ENCODE measurements at places on chromosomes 12 and 14. TPM values are rescaled to one million over a fixed set of nuclear protein-coding genes. Genes with fewer than 3 reads are reported as not detected.

TAS2R20 gene
- total RNA-seq = 3.9 TPM

RNASE3 gene
- total RNA-seq = not detected

- H3K4me1 ChIP-seq = peaks cover 3% of the 10 kb centered on the region
- no peaks in the 10 kb centered on the region for H3K36me3 ChIP-seq
- H3K27me3 ChIP-seq = no peaks in the 10 kb centered on the region
- no peak overlapping the region for H3K4me3 ChIP-seq
- DNase-seq = no peak
These were observed 30.6 kb downstream of the ITPK1 start for GRCh38 chr14:93084866-93085857.

DNA sequence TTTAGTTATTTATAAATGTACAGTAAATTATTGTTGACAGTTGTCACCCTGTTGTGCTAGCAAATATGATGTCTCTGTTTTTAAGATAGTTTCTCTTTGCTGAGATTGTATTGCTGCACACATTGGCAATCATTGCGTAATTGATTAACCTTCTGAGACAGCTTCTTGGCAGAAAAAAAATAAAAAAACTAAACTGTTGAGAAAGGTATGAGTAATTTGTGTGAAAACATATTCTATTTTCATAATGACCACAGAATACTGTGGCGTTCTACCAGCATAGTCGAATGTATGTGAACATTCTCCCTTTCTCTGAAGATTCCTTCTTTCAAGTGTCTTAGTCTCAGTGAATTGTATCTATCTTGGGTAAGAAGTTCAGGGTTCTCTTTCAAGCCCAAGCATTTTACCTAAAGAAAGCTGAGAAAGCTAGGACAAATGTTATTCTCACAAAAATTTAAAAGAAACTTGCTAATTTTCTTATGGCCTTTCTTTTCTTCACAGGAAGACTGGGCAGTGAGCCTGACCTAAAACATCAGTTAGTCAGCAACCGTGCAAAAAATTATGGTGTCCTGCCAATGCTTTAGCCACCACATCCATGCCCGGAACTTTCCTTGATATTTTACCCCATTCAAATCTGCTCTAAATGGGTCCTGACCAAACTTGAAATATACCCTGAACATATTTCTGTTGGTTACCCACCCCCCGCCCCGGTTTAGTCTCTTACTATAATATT lies 69.0 kb upstream of the REP15 start:
- H3K36me3 ChIP-seq = no peaks in the 10 kb centered on the region
- peak; percentile 79 for DNase-seq
- peaks cover 10% of the 10 kb centered on the region for H3K4me1 ChIP-seq
- H3K27ac ChIP-seq = peak overlapping the region; percentile 4
- no peaks in the 10 kb centered on the region for H3K27me3 ChIP-seq

DNA sequence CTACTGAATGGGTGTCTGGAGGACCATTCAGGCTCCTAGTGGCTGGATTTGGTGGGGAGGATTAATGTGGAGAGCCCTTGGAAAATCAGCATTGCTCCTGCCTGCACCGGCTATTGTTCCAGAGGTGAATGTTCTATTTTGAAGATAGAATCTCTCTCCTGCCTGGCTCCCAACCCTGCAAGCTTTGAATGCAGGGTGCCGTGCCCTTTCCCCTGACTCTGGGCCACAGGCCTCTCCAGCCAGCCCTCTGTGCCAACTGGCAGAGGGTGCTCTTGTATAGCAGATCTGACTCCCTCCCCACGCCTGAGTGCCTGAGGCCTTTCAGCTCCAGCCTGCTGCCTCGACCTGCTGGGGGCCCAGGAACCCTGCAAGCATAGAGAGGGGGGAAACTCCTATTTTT lies 106.8 kb downstream of the TMEM260 start:
- no peaks in the 10 kb centered on the region for H3K4me1 ChIP-seq
- H3K27ac ChIP-seq = no peak overlapping the region
- H3K4me3 ChIP-seq = no peak overlapping the region
- DNase-seq = no peak

GRCh38 chr14:104445832-104446381 lies 133.7 kb upstream of the C14orf180 start:
- H3K27ac ChIP-seq = no peak overlapping the region
- H3K36me3 ChIP-seq = no peaks in the 10 kb centered on the region
- no peak for DNase-seq
- no peak overlapping the region for H3K4me3 ChIP-seq
- H3K27me3 ChIP-seq = no peaks in the 10 kb centered on the region
